Heart right ventricle (tissue), 16 donors: ENCODE measurements at places on chromosomes 4 and X. TPM values are rescaled to one million over a fixed set of nuclear protein-coding genes. Genes with fewer than 3 reads are reported as not detected.

- DNase-seq = no peak
- H3K36me3 ChIP-seq = no peaks in the 10 kb centered on the region
- no peak overlapping the region for H3K27ac ChIP-seq
- H3K4me1 ChIP-seq = no peaks in the 10 kb centered on the region
- H3K4me3 ChIP-seq = no peak overlapping the region
Measured at GRCh38 chr4:99151995-99152394, 7.9 kb upstream of the ADH4 start.

DNA sequence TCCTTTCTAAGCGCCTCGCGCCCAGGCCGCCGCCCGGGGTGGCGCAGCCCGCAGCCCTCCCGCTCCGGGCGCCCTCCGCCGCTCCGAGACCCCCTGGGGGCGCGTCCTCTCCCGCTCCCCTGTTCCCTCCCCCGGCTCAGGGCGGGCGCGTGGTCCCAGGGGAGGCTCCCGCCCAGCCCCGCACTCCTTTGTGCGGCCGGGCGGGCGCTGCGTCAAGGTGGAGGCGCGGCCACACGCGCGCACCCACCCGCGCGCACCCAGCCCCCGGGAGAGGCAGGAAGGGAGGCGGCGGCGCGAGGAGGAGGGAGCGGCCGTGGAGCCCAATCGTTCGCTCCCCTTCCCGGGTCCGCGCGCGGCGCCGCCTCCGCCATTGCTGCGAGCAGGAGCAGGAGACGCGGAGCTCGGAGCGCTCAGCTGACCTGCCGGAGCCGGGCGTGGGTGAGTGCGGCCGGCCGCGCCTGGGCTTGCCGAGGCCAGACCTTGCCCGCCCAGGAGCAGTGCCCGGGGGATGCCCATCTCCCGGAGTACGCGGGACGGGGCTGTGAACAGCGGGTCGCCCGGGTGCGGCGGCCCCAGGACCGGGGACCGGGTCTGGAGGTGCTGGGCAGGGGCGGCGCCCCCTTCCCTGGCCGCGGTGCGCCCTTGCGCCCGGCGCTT is at the start of gene NSG1:
Gene NSG1, plus strand, starts transcription at position 367 of the 657 bp plus-strand sequence. CDS start 528 bp downstream, outside the sequence.
- peaks cover 28% of the 10 kb centered on the region for H3K27me3 ChIP-seq
- H3K4me1 ChIP-seq = peaks cover 44% of the 10 kb centered on the region
- H3K4me3 ChIP-seq = peak within 1 kb of the TSS; percentile 55
- H3K27ac ChIP-seq = no peak within 1 kb of the TSS
- no peak for DNase-seq

GRCh38 chr4:42676066-42676951 is 19.4 kb upstream of the ATP8A1 start:
- H3K36me3 ChIP-seq = no peaks in the 10 kb centered on the region
- no peak for DNase-seq
- H3K27ac ChIP-seq = no peak overlapping the region
- H3K4me1 ChIP-seq = peaks cover 10% of the 10 kb centered on the region

Gene ERAS
- not detected for total RNA-seq

DNA sequence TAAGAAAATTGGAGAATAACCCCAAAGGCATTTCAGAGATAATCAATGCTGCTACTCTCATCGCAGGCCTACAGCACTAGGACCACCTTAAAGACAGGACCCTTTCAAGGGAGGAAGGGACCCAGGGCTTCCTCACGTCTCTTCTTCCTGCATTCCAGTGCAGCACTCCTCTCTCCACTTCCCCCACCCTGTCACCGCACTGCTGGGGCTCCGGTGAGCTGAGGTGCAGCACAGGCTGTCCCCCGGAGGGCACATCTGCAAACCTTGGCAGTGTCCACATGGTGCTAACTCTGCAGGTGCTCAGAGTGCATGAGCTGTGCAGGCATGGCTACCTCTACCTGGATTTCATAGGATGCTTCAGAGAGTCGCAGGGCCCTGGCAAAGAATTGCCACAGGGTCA is 305.6 kb downstream of the DCHS2 start:
- no peaks in the 10 kb centered on the region for H3K4me1 ChIP-seq
- no peak overlapping the region for H3K27ac ChIP-seq
- H3K27me3 ChIP-seq = no peaks in the 10 kb centered on the region
- no peaks in the 10 kb centered on the region for H3K36me3 ChIP-seq

- H3K36me3 ChIP-seq = no peaks in the 10 kb centered on the region
- no peaks in the 10 kb centered on the region for H3K4me1 ChIP-seq
- peak overlapping the region; percentile 20 for H3K4me3 ChIP-seq
- peak overlapping the region; percentile 18 for H3K27ac ChIP-seq
Measured at GRCh38 chr4:98546910-98547594, 111.4 kb downstream of the TSPAN5 start.

- no peaks in the 10 kb centered on the region for H3K36me3 ChIP-seq
- H3K4me1 ChIP-seq = no peaks in the 10 kb centered on the region
- DNase-seq = no peak
- no peak overlapping the region for H3K4me3 ChIP-seq
Measured at GRCh38 chr4:10131202-10131601, 14.6 kb upstream of the WDR1 start.

- peak overlapping the region; percentile 68 for H3K27ac ChIP-seq
- peak overlapping the region; percentile 24 for H3K4me3 ChIP-seq
- no peaks in the 10 kb centered on the region for H3K27me3 ChIP-seq
Measured at GRCh38 chrX:9340598-9341290, 124.1 kb upstream of the TBL1X start.

Gene HSFX1
- 1.4 TPM for total RNA-seq

DNA sequence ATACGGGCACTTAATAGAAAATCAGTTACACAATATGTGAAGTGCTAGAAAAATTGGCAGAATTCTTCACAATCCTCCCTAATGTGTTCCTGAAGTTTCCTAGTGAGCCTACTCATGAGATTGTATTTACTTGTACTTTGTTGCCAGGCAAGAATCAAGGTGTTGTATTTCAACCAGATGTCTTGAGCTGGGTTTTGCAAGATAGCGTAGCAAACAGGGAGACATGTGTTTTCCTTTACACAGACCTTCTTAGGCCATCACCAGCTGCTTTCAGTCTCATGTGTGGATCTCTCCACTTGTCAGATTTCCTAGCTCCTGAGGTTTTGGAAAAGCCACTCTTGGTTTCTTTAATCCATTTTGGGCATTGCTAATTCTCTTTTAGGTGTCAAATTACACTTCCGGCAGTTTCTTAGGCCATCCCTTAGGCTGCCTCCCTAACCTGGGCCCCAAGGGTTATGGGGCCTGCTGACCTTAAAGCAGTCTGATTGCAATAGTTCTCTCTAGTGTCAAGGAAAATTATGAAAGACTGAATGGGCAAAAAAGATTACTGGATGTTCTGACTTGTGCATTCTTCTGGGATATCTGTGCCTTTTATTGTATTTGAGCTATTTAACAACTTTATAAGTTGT is 12.2 kb upstream of the EDA start:
- no peaks in the 10 kb centered on the region for H3K36me3 ChIP-seq
- no peak overlapping the region for H3K27ac ChIP-seq
- H3K27me3 ChIP-seq = no peaks in the 10 kb centered on the region
- DNase-seq = no peak

DNA sequence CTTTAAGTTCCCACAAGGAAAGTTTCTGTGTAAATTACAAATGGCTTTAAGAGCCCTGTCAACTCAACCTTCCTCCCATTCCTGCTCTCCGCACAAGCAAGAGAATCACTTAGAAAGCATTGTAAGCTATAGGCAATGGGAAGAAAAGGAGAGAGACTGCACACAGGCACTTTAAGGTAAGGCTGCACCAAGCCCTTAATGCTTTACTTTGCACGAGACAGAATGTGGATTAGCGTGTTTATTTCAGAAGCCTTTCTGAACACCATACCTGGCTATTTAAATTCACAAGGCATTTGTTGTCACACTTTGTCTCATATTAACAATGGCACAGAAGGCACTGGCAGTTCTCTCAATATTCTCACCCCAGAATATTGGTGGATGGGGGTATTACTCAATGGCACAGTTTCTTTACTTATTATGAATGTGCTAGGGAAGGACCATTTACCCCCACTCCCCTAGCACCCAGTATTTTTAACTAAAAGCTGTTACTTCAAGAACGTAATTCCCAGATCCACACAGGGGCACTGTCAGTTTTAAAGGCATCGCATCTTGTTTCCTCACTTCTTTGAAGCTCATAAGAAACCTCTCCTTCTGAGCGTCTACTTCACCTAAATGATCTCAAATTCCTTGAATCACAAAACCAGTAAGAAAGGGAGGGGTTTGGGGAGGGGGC is 150.0 kb downstream of the MAML3 start:
- peak overlapping the region; percentile 67 for H3K27ac ChIP-seq
- no peaks in the 10 kb centered on the region for H3K36me3 ChIP-seq

GRCh38 chrX:96436105-96436504 is 248.5 kb upstream of the DIAPH2 start:
- no peaks in the 10 kb centered on the region for H3K27me3 ChIP-seq
- no peak overlapping the region for H3K4me3 ChIP-seq
- no peak for DNase-seq
- H3K27ac ChIP-seq = peak overlapping the region; percentile 39
- H3K36me3 ChIP-seq = no peaks in the 10 kb centered on the region

Gene STAG2
- 31.1 TPM for total RNA-seq

GRCh38 chrX:45070116-45071007 is 130.3 kb downstream of the DIPK2B start:
- peak; percentile 8 for DNase-seq
- H3K4me3 ChIP-seq = no peak overlapping the region
- no peaks in the 10 kb centered on the region for H3K27me3 ChIP-seq
- H3K4me1 ChIP-seq = peaks cover 61% of the 10 kb centered on the region
- H3K36me3 ChIP-seq = peaks cover 15% of the 10 kb centered on the region
- no peak overlapping the region for H3K27ac ChIP-seq

DNA sequence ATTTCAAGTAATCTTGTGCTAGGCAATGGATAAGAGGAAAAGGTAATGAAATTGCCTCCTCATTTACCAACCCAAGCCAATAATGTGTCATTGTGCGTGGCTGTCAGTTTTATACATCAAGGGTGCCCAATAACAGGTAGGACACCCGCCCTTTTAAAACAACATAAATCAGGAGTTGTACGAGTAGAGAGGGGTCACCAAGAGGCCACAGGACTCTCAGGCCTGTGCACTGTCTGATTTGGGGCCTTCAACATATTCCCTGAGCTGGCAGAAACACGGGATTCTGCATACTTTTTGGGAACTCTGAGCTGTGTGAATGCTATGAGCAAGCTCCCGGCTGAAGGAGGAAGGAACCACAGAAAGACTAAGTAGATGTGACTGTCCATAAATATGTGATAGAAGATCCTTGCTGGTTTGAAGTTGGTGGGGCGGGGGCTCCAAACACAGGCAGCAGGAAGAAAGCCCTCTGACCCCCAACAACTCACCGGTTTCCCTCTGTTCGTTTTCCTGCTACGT is 82.7 kb upstream of the MAML3 start:
- H3K36me3 ChIP-seq = no peaks in the 10 kb centered on the region
- H3K27ac ChIP-seq = no peak overlapping the region
- H3K4me1 ChIP-seq = peaks cover 28% of the 10 kb centered on the region
- H3K4me3 ChIP-seq = no peak overlapping the region
- no peaks in the 10 kb centered on the region for H3K27me3 ChIP-seq
